ENCODE measurements at places on chromosomes 6 and 20.

DNA sequence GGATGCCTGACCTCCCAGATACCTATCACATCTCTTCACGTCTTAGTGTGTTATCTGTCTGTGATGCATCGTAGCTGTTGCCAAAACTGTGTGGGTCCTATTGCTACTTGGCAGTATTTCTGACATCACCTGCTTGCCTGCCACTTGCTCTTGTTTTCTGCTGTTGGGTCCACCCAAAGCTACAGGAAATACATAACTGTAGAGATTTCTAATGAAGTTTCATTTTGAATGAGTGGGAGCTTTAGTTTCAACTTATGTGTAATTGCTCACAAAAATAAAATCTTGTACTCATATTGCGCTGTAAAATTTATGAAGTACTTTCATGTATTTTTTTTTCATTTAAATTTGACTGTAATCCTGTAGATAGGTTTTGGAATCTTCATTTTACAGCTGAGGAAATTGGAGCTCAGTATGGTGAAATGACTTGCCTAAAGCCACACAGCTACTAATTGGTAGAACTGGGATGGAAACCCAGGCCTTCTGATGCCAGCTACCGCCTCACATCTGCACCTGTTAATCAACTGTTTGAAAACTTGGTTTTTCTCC, 113.6 kb upstream of the MAN1A1 start:
- DNase-seq, result no peak

GRCh38 chr6:1335367-1336037, 23.6 kb downstream of the FOXQ1 start:
- no peak for DNase-seq

GRCh38 chr6:143570147-143570853, 58.8 kb upstream of the FUCA2 start:
- DNase-seq, result no peak

GRCh38 chr6:123587838-123588545, 48.8 kb downstream of the TRDN start:
- no peak for DNase-seq

DNA sequence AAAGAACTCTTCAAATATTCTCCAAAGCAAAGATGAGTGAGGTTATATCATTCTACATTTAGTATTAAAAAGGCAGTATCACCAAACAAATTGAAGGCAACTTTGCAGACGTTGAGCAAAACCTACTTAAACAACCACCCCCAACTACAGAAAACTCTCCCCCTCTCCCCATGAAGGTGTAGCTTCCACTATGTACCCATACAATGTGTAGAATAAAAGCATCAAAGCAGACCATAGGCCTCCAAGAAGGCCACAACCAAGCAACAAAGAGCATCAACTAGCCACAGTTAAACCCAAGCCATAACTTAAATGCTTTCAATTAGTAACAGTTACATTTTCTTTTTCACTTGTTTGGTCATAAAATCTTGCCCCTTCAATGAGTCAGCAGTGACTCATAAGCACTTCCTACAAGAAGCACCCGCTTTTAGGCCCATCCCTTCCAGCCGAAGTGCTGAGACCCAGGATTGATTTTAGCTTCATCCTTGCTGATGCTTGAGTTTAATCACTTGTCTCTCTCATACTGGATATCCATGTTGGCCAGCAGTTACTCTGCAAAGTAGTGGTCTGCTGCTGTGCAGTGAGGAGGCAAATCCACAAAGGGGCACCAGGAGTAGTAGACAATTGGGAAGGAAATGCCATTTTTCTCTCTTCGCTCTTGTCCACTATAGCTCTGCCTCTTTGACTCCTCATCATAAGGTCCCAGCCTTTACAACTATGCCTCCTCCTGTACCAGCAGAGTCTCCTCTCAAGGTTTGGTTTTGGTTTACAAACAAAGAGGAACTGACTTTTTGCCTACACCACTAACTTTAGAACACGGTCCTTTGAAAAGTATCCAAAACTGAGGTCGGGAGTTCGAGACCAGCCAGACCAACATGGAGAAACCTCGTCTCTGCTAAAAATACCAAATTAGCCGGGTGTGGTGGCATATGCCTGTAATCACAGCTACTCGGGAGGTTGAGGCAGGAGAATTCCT, 8.4 kb upstream of the NUP153 start:
- DNase-seq, result no peak

GRCh38 chr20:32957459-32957858, 46.8 kb downstream of the SUN5 start:
- DNase-seq, result no peak

- DNase-seq, result no peak
Observed at GRCh38 chr6:41189967-41190366, 11.0 kb downstream of the TREML2 start.

GRCh38 chr6:121664158-121664557, 228.7 kb downstream of the GJA1 start:
- DNase-seq, result no peak

DNA sequence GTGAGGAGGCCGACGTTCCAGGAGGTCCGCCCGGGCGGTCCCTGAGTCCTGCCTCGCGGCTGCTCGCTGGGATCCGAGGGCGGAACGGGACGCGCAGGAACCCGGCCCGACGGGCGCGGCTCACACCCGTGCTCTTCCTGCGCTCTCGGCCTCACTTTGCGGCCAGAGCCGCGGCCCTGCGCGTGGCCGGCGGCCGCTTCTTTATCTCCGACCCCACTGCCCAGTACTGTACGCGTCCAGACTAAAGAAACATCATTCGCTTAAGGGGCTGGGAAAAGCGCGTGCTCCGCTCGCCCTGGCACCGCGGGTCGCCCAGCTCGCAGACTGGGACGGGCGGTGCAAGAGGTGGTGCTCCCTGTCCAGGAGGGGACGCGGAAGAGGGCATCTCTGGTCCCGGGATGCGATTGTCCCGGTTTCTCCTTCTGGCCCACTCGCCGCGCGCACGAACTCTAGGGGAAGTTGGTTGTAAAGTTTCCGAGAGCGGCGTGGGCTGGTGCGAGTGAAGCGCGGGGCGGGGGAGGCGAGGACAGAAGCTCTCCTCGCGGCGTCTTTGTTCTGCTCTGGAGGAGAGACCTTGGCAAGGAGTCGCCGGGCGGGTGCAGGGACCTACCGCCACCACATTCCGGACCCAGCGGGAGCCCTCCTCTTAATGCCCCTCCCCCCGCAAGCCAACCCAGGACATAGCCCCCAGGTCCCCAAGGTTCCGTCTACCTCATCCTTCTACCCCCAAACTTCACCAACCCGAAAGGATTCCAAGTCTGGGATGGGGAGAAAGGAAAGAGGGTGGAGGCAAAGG, 71.0 kb downstream of the SOX4 start:
- no peak for DNase-seq

DNA sequence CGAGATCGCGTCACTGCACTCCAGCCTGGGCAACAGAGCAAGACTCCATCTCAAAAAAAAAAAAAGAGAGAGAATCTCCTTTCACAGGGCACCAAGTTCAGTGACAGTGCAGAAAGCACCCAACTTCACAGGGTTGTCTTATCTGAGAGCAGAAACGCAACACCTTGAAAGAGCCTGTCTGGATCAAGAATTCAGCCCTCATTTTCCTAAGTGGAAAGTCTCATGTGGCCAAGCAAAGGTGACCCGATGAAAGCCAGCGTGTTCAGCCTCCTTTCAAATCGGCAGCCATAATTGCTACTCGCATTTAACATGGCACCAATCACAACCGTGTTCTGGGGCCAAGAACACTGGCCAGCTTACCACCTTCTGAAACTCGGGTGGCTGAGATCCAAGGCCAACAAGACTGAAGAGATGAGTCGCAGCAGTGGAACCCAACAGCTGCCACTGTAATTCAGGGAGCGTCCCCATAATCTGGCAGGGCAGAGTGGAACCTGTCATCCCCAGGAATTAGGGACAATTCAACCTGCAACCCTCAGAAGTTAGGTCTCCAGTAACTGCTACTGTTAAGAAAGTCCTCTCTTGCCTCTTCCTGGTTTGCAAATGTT, 536.7 kb upstream of the JARID2 start:
- no peak for DNase-seq

DNA sequence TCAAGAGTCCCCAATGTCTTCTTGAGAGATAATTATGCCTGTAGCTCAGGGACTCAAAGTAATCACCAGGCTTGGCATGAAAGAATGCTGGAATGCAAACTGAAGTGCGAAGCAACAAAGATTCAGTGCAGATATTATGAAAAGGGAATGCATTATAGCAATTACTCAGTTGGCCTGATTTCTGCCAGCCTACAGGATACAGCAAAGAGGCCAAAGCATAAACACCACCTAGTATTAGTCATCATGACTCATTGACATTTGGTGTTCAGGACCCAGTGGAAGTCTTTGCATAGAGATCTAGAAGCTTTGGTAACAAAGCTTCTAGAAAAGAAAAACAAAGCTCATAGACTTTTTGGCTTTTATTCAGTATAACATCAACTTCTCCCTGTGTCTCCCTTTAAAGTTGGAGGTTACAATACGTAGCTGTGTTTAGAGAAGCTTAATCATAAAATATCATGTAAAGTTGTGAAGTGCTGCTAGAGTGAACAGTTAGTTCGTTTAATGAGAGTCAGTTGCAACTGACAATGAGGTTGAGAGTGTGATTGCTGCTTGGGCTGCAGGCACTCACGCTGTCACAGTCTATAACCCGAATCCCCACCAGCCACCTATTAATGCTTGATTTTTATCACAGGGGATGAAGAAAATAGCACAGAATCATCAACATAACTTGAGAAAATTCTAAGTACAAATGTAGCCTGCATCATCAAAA, 932.7 kb downstream of the TFAP2A start:
- DNase-seq, result no peak

GRCh38 chr6:14875481-14876063, 370.3 kb upstream of the JARID2 start:
- no peak for DNase-seq

DNA sequence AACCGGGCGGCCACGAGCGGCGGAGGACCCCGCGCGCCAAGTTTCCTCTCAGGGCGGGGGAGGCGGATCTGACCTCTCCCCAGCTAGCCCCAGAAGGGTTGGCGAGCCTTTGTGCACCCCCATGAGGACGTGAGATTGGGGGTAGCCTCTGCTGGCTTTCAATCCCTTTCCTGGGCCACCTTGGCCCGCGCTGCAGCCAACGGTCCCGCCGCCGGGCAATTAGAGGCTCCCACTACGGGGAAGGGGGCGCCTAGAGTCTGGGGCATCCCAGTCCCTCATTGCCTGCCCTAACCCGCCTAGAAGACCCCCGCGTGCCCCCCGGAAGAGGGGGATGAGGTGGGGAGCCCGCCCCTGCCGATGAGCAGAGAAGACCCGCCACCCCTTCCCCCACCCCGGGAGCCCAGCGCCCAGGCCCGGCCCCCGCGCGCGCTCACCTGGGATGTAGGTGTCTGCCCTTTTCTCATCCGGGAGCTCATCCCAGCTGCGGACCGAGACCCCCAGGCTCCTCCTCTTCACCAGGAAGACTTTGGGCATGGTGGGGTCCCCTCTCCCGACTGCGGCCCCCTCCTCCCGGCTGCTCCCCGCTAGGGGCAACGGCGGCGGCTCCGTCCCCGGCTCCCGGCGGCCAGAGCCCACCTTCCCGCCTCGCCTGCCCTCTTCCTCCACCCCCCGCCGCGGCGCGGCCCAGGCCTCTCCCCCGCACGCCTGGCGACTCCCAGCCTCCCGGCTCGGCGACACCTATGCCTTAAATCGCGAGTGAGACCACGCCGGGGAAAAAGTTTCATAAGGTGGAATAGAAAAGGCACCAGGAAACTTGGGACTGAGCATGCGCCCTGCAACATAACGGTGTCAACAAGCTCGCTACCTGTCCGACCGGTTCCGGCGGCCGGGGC, at the start of gene OVOL2:
Gene OVOL2, minus strand, starts transcription at position 816 of the 893 bp plus-strand sequence. Its CDS starts 282 bp downstream, at position 534.
- DNase-seq, result no peak

GRCh38 chr6:113060664-113061063, 713.5 kb downstream of the RFPL4B start:
- DNase-seq, result no peak

GRCh38 chr20:56202493-56203077, 45.9 kb upstream of the MC3R start:
- no peak for DNase-seq

- no peak for DNase-seq
Observed at GRCh38 chr6:111813677-111814310, 59.5 kb downstream of the FYN start.

DNA sequence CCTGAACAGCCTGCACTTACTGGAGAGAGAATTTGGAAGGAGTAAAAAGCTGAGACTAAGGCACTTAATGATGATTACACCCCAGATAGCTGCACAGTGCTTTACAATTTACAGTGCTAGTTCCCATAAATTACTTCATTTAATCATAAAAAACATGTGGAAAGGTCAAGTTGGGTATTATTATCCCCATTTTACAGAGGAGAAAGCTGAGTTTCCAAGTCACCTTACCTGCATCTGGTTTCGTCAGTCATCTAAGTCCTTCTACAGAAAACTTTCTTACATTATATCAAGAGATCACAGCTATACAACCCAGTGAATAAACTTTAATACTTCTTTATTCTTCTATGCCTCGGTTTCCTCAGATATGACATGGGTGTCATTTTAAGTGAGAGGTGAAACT, 3.3 kb downstream of the PTPRK start:
- DNase-seq, result no peak

DNA sequence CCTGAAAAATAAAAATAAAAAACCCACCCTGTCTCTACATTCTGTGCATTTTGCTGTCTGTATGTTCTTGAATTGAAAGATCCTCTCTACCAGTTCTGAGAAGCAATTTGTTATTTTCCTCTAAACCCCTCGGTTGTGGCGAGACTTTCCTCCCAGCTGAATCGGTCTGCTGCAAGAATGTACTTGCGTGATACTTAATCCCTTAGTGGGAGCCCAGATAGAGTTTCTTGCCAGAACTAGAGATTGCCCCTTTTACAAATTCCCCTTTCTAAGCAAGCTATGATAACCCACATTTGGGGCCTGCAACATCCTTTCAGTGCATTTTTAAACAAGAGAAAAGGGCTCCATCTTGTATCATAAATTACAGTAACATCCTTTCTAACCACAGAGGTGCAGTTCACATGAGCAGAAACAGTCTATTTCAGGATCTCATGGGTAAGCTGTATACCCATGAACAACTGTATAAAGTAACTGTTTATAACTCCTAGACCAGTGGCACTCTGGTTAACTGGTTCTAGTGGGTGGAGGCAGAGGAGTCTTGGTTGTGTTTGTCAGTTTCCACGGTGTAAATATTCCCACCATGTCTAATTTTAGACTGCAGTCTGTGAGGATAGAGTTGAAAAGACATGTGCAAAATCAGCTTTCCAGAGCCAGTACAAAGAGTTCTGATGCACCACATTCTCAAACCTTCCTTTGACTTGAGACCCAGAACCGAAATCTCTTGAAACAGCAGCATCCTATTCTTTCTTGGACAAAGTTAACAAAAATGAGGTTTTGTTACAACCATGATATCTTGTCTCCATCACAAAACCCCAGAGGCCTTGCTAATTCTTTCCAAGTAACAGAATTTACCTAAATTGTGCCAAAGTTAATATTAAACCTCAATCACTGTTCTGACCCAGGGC, 113.1 kb upstream of the ZNF217 start:
- no peak for DNase-seq

GRCh38 chr6:10177704-10178103, 237.2 kb downstream of the TFAP2A start:
- DNase-seq, result no peak

DNA sequence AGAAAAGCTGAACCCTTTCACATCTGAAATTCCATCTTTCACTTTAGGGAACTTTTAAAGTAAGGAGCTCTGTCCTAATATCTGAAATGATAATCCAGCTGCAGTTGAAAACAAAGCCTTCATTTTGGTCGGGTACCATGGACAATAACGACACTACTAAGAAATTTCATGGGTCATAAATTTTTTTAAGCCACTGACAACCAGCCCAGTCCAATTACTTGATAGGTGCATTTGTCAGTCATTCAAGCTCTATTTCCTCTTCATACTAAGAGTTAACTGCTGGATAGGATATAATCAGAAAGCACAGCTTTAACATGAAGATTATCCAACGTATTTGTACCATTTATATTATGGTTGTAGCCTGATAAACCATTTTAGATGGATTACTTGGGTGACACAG, 52.5 kb downstream of the MMUT start:
- DNase-seq, result no peak
